Activated T-helper 17 cell treated with anti-CD3 and anti-CD28 coated beads, Interleukin-2, amount 50 U/mL, for 72 hours (primary cell): ENCODE measurements at places on chromosomes 2 and 18. TPM values are rescaled to one million over a fixed set of nuclear protein-coding genes. Genes with fewer than 3 reads are reported as not detected.

NYAP2 gene
- 0.19 TPM for total RNA-seq

SLC38A11 gene
- total RNA-seq, result not detected

NPPC gene
- not detected for total RNA-seq

AQP12B gene
- total RNA-seq, result not detected

CPO gene
- total RNA-seq, result not detected

TSPYL6 gene
- not detected for total RNA-seq

THOC1 gene
- 71.6 TPM for total RNA-seq

C2orf74 gene
- 10.5 TPM for total RNA-seq

C2orf69 gene
- 19.8 TPM for total RNA-seq

IL1B gene
- 0.40 TPM for total RNA-seq

CCDC68 gene
- total RNA-seq, result 0.17 TPM
